Activated T-cell treated with anti-CD3 and anti-CD28 coated beads, Interleukin-2, amount 50 U/mL, for 72 hours (primary cell): ENCODE measurements at places on chromosomes 7 and 10. TPM values are rescaled to one million over a fixed set of nuclear protein-coding genes. Genes with fewer than 3 reads are reported as not detected.

GRCh38 chr7:45690762-45691150 is 116.6 kb downstream of the ADCY1 start:
- no peak for DNase-seq

DNA sequence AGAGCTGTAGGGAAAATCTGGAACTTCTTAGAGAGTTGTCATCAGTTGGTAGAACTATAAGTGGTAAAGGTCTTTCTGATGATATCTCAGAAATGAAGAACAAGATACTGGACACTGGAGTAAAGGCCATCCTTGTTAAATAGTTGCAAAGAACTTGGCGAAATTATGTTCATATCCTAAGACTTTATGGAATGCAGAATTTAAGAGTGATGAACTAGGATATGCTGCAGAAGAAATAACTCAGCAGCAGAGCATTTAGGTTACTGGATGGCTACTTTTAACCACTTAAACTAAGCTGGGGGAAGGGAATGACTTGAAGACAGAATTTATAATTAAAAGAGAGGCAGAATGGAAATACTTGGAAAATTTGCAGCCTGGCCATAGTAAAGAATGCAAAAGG is 23.7 kb downstream of the PTEN start:
- no peak for DNase-seq

DNA sequence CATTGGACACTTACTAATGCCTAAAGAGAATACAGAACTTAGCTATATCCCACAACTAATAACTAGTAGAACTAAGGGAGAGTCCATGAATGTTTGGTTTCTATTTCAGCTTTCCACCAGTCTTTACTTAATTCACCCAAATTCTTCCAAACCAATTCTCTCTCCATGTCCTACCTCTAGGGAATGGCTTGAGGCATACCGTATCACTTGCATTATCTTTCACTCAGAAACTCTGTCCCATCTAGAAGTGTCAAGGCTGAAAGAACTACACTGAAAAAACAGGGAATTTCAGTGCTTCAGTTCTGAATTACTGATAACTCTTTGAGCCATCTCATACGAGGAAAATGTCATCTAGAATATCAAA is 758 bp downstream of the TMEM168 start:
- no peak for DNase-seq

GRCh38 chr10:111974325-111974724 is 209.2 kb downstream of the GPAM start:
- DNase-seq = no peak

GRCh38 chr7:93817004-93817403 is 73.5 kb downstream of the TFPI2 start:
- DNase-seq = no peak

- DNase-seq = no peak
Observed at GRCh38 chr7:113730309-113730955, 188.4 kb downstream of the PPP1R3A start.

DNA sequence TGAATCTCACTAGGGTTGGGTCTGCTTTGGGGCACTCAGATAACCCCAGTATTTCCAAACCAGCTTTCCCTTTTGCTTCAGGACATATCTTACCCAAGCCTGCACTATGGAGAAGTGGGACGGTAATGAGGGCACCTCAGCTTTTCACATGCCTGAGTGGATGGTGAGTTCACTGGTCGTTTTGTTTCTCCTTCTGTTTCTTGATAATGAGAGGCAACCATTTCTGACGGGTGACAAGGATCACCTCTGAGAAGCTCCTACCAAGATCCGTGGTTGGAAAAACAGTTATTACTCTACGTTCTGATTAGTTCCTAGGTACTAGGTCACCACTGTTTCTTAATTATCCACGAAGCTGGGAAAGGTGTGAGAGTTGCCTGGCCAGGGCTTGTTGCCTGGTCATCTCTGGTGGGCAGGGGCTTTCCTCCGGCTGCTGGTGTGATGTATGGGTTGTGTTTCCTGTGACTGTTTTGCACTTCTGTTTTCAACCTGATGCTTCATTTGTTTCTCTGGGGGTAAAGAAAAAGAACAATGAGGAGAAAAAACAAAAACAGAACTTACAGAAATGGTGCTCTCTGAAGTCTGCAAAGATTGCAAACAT is 65.7 kb upstream of the STRIP2 start:
- DNase-seq = peak; percentile 53

- no peak for DNase-seq
Observed at GRCh38 chr7:16178092-16178491, 243.2 kb downstream of the CRPPA start.

- DNase-seq = no peak
Observed at GRCh38 chr10:44394696-44395381, 9.9 kb upstream of the CXCL12 start.

DNA sequence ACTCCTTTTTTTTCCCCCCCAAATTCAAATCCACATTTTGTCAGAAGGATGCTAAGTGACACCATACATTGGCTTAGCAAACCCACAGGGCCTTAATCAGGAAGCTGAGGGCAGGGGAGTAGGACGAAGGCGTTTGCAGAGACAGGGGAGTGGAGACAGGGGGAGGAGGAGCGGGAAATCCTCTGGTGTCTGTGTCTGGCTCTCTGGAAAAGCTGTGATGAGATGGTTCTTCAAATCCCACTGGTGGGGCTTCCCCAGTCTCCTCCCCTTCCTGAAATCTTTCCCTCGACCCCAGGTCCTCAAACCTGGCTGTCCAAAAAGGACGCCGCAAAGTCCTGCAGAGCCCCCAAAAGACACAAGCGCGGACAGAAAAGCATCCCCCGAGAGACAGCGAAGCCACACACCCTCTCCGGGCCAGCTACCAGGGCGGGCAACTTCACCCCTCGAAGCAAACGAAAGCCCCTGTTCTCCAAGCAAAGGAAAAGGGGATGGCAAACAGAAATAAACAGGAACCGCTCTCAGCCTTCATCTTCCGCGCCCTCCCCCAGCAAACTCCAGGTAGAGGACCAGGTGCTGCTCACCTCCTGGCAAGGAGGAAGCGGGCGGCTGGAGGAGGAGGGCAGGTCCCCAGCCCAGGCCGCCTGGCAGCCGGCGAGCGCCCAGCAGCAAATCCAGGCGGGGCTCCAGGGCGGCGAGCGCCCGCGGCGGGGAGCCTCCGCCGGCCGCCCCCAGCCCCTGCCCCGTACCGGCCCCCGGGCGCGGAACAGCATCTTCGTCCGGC is 520 bp downstream of the ELAPOR2 start:
- DNase-seq = peak; percentile 1

GRCh38 chr7:118502235-118502634 is 277.7 kb downstream of the ANKRD7 start:
- DNase-seq = no peak

GRCh38 chr10:125221716-125222115 is 61.4 kb upstream of the CTBP2 start:
- no peak for DNase-seq

DNA sequence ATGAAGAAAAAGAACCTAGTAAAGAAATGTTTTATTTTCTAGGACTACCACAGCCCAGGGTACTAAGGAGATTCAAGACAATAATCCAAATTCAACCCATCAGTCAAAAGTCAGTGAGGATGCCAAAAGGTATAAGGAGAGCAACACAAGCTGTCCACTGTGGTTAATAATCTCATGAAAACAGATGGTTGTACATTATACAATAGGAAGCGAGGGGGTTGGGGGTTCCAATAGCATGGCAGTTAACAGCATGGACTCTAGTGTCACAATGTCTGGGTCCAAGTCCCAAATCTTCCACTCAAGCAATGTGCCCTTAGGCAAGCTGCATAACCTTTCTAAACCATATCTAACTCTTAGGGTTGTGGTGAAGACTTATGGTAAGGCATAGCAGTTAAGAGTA is 35.1 kb downstream of the BRAF start:
- no peak for DNase-seq

DNA sequence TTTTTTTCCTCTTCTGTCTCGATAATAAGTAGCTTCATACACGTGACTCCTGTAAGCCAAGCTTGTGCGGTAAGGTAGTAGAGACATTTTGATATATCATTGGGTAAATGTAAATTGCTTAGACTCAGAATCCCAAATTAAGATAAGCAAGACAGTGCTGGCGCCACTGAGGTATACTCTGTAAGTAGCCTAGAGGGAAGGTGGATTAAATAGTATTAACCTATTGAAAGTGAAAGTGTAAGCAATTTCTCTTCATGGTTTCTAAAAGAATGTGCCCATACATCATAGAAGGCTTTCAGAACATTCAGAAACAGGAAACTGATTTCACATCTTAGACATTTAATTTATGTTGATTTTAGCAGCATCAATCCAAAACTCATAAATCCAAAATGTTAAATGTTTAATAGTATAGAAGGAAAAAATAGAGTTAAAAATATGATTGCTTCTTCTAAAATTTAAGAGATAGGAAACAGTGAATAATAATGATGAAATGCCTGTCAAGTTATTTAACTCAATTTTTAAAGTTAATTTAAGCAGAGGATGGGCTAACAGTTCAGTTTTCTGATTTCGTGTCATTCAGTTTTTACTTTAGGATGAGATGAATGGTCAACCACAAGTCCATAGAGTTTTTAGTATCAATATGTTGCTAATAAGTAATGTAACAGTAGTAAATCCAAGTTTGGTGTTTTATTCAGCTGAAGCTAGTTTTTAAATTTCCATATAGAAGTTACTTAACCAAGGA is 36.8 kb downstream of the LRRC72 start:
- DNase-seq = no peak

- DNase-seq = no peak
Observed at GRCh38 chr10:92763634-92764155, 73.9 kb downstream of the HHEX start.

GRCh38 chr10:80203835-80204676 is 1.3 kb downstream of the ANXA11 start:
- peak; percentile 43 for DNase-seq

GRCh38 chr7:41145656-41146055 is 557.2 kb downstream of the INHBA start:
- DNase-seq = no peak

DNA sequence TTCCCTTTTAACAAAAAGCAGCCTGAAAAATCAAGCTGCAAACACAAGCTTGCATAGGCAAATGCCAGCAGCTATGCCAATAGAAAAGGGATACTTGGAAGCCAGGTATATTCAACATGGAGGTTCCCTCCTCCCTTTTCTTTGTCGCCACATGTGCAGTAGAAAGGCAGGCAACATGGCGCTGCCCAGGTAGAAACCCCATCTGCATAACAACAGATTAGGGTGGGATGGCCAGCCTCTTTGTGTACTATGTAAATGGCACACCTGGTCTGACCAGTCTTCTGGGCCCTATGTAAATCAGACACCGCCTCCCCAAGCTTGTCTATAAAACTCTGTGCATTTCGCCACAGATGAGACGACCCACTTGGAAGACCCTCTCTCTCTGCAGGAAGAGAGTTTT is 58.1 kb downstream of the CCDC3 start:
- no peak for DNase-seq

DNA sequence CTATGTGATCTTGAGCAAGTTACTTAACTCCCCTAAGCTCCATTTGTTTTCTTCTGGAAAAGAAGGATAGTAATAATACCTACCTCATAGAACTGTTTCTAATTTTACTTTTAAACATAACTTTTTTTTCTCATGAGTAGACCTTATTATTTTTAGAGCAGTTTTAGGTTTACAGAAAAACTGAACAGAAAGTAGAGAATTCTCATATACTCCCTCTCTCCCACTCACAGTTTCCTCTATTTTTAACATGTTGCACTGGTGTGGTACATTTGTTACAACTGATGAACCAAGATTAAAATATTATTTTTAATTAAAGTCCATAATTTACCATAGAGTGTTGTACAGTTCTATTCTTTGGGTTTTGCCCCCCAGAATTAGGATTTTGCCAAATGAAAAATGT is 221.3 kb upstream of the CSTF2T start:
- DNase-seq = no peak

- DNase-seq = no peak
Observed at GRCh38 chr7:156662277-156662676, 21.7 kb downstream of the RNF32 start.

DNA sequence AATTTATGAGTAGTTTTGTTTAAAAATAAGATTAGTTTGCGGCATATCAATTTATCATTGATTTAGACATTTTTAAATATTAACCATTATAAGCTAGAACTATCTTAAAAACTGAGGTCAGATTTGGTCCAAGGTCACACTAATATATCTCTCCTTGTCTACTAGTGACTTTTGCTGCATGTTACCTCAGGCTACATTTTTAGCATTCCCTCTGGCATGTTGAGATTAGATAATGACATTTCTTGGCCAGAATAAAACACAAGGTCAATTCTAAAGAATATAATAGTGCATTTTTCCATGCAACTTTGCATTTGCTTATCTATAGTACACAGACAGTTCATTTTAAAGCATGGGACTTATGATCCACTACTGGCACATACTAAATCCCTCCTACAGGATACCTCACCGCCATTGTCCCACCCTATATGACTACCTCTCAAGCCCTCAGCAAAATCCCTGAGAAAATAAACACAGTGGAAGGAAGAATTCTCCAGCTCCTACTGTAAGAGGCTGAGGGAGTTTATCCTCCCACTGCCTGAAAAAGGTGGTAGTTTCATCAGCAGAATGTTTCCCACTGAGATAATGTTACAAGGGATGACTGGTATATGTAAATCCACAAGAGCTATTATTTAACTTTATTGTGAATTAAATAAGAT is 816.4 kb downstream of the GRM8 start:
- no peak for DNase-seq

DNA sequence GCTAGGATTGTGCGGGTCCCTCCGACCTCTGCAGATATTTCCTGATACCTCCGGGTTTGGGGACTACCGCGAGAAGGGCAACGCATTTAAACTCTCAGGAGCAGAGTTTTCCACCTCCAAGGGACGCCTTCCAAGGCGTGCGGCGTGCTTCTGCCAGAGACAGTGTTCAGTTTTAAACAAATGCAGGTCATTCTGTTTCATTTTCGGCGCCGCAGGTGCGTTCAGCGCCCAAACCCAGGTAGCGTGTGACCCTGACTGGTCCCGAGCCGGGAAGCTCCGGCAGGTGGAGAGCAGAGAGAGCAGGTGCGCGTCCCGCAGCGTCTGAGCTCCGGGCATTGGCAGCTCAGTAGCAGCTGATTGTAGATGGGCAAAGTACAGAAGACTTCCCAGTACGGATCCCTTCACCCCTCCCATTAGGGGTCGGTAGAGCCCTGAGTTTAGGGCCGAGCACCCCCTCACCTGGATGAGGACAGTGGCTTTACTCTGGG is 1.4 kb upstream of the CYP26A1 start:
- DNase-seq = no peak

- DNase-seq = no peak
Observed at GRCh38 chr10:55426138-55426537, 625.1 kb upstream of the PCDH15 start.

- no peak for DNase-seq
Observed at GRCh38 chr7:116395141-116395791, 104.3 kb upstream of the CAV2 start.

GRCh38 chr10:43043773-43044447 is 33.0 kb upstream of the RET start:
- DNase-seq = no peak

Gene GFRA1
- total RNA-seq = not detected

Gene LDB3
- total RNA-seq = 0.16 TPM

Gene LEP
- not detected for total RNA-seq

Gene TCAF2
- total RNA-seq = 36.5 TPM

Gene PI4K2A
- total RNA-seq = 15.4 TPM

Gene SRI
- 132 TPM for total RNA-seq

Gene GHRHR
- not detected for total RNA-seq
